Activated CD4-positive, alpha-beta memory T cell treated with anti-CD3 and anti-CD28 coated beads for 36 hours (primary cell): ENCODE measurements at places on chromosomes 3 and 15. TPM values are rescaled to one million over a fixed set of nuclear protein-coding genes. Genes with fewer than 3 reads are reported as not detected.

The CYP8B1 gene
- not detected for total RNA-seq

The SPTSSB gene
- total RNA-seq, result not detected

The KCNMB2 gene
- total RNA-seq, result not detected

The GOLGA8Q gene
- total RNA-seq, result not detected

The CSPG4 gene
- total RNA-seq, result not detected

The NEK10 gene
- total RNA-seq, result 0.36 TPM

The ATP10A gene
- 15.9 TPM for total RNA-seq

The RBSN gene
- total RNA-seq, result 15.0 TPM

The EAF2 gene
- 14.8 TPM for total RNA-seq

The CDHR4 gene
- not detected for total RNA-seq

DNA sequence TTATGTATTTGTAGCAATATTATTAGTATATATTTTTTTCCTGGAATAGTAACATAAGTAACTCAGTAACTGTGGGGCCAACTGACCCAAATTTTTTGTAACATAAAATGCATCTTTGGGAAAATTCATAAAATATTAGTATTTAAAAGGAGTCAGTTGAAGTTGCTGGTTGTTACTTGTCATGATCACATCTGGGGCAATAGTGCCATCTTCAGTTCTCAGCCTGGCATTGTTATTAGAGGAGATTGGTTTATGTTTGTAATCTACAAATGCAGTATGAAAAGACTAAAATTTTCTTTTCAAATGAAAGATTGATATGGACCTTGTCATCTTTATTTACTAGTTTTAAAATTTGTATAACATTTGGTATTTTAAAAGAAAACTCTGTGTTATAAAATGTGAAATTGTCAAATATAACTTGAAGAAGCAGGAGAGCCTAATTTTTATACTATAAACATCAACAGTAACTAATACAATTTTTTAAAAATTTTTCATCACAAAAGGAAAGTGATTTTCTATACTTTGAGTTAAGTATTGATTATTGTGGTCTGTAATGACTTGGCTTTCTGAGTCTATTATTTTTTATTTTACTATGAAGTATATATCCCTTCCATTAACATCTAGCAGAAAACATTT is 38.8 kb upstream of the MLF1 start:
- DNase-seq, result no peak

DNA sequence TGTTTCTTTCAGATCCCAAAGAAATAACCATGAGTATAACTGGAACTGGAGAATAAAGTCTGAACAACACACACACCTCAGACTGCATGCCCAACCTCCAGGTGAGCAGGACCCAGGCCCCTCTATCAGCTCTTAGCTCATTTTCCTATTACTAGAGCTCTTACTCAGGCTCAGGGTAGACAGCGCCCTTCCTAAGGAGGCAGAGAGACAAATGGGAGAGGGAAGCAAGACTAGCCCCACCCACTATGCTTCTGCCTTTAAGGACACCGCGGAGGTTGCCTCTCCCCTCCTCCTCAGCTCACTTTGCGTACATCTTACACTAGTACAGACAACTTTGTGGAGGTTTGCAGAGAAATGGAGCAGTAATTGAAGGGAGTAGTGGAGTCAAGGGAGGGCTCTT is 44.0 kb upstream of the GLCE start:
- no peak for DNase-seq

DNA sequence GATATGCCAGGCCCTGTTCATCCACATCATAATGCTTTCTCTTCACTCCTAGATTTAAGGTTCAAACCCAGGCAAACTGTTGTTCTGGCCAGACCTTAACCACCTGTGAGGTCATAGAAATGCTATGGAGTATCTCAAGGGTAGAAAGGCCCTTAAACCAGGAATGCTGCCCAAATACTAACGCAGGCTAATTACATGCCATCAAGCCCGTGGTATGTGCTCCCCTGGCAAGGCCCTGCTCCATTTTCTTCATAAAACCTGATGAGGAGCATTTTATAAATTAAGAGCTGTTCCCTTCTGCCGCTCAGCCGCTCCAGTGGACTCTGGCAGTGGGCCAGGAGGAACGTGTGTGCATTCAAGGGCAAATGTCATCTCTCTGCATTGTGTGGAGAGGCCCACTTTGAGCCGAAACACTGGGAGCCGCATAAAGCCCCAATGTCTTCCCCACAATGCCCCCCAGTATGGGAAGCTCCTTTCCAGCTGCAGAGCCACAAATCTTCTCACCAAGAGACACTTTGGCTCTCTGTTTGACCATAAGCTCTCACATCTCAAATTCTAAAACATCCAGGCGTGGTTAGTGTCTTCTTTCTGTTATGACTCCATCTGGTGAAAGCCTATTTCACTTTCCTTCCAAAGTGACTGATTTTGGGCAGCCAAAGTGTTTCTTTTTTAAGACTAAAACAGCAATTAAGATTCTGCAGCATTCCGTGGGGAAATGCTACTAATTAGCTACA is 210.8 kb upstream of the NR2E3 start:
- no peak for DNase-seq

- DNase-seq, result no peak
These were observed 19.0 kb downstream of the USP13 start for GRCh38 chr3:179671747-179672242.

- no peak for DNase-seq
These were observed 512.3 kb downstream of the EDEM1 start for GRCh38 chr3:5699811-5700210.

GRCh38 chr3:151835751-151836525 is 22.0 kb downstream of the AADAC start:
- no peak for DNase-seq

DNA sequence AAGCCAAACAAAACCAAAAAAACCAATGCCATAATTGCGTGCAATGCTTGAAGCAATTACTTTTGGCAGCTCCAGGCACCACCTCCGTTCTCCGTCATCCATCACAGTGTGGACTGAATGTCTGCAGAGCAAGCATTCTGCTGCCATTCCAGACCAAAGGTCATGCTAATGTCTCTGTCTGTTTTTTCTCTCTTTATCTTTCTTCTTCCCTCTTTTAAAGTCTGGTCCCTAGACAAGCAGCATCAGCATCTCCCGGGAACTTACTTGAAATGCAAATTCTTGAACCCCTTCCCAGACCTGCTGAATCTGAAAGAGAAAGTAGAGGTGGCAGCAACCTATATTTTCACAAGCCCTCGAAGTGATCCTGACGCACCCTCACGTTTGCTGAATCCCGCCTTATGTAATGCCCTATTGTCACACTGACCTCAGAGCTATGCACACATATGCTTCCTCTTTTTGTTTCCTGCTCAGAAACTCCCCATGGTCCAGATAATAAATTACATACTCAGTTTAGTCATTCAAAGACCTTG is 297.3 kb upstream of the PROK2 start:
- DNase-seq, result no peak

DNA sequence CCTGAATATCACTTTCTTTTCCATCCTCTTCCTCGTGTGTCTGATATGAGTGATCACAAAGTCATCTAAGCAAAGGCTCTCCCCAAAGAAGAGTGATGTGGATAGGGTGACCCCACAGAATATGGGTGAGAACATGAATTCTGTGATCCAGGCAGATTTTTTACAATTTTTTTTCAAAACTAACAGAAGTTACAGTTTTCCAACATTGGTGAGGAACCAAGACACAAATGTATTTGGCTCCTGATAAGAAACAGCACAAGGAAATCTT is 27.0 kb downstream of the ANXA2 start:
- no peak for DNase-seq

DNA sequence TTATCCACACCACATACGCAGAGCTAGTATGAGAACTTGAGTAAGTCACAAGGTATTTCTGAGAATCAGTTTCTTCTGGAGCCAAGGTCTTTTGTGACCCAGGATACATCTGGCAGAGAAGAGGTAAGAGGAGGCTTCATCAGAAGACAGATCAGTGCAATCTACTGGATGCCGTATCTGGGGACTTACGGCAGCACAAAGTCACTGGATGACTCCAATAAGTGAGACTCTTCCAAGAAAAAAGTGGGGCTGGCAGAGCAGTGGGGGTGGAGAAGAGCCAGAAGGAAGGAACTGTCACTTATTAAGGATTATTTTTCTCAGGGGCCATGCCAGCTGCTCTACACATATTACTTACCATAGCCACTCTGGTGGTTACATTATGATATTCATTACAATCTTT is 31.6 kb upstream of the UBXN7 start:
- DNase-seq, result no peak

DNA sequence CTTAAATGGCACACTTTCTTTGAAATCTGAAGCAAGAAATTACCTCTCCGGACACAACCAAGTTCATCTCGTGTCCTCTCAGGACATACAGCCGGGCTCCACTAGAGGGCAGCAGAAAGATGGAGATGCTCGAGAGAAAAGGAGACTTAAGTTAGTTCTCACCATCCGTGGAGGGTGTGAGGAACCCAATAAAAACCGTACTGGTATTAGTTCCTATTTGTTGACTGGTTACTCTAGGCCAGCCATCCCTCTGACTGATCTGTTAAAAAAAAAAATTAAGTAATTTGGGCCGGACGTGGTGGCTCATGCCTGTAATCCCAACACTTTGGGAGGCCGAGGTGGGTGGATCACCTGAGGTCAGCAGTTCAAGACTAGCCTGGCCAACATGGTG is 7.9 kb upstream of the CYP11A1 start:
- peak; percentile 91 for DNase-seq

- DNase-seq, result no peak
These were observed 41.2 kb downstream of the HPS3 start for GRCh38 chr3:149170672-149171071.

DNA sequence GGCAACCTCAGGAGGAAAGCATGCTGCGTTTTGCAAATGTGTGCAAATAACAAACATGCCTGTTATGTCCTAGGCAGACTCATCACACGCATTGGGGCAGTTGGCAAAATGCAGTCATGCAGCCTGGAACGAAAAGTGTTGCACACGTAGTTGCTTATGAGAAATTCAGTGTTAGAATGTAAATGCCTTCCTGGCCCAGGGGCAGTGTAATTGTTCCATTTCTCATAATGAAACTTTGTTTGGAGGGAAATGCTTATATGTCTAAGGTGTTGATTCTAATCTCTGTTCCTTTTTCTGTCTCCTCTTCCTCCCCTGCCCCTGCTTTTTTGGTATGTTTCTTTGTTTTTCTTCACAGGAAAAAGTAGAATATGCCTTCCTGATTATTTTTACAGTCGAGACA is 156.0 kb downstream of the CACNA1D start:
- peak; percentile 55 for DNase-seq

GRCh38 chr3:141450727-141451375 is 36.0 kb upstream of the RASA2 start:
- DNase-seq, result no peak

- DNase-seq, result peak; percentile 11
These were observed 88.7 kb downstream of the GABRG3 start for GRCh38 chr15:27059610-27060202.

GRCh38 chr15:78130466-78131294 is 565 bp downstream of the CIB2 start:
- no peak for DNase-seq
